ENCODE measurements at places on chromosomes 16 and 17.

GRCh38 chr17:29376667-29377270 is 13.4 kb upstream of the TAOK1 start:
- DNase-seq, result no peak

GRCh38 chr17:49951362-49952082 is 17.5 kb upstream of the DLX4 start:
- DNase-seq, result no peak

GRCh38 chr16:17026600-17027242 is 444.0 kb downstream of the XYLT1 start:
- DNase-seq, result no peak

DNA sequence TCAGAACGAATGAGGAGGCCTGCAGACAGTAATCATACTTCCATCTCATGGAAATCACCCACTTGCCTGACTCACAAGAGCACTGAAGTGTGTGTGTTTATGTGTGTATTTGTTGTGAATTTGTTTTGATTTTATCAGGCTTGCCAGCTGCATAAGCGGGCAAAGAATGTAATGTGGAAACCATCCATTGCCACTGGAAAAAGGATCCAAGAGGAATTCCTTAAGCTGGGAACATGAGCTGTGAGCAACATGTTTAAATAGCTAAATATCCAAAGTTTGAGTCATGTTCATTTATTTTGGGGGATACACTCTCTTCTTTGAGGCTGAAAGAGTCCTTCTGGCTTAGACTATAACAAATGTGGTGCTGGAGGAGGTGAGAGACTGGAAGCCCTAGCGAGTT is 198.4 kb upstream of the TBX2 start:
- DNase-seq, result no peak

- DNase-seq, result peak; percentile 81
These were observed 934 bp downstream of the MAFG start for GRCh38 chr17:81926451-81927151.

All from hematopoietic multipotent progenitor cell treated with erythropoietin and hydrocortisone succinate and interleukin-3 and kit ligand, for 15 days (in vitro differentiated cells).